ENCODE measurements at places on chromosomes 7 and 10.

- DNase-seq, result no peak
Observed at GRCh38 chr10:35041502-35041879, 48.6 kb downstream of the CUL2 start.

DNA sequence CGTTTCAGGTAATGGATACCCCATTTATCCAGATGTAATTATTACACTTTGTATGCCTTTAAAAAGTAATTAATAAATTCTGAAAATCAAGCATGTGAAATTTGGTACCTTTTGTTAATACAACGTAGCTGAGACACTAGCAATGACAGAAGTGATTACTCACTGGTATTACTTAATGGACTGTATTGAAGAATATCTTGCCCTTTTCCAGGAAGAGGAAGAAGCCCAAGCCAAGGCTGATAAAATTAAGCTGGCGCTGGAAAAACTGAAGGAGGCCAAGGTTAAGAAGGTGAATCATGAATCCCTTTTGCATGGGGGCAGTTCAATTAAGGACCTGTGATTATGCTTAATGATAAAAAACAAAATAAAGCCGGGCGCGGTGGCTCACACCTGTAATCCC, 64.8 kb downstream of the APBB1IP start:
- DNase-seq, result no peak

GRCh38 chr7:81370822-81371221, 399.0 kb downstream of the HGF start:
- DNase-seq, result no peak

GRCh38 chr10:6647811-6648526, 67.9 kb upstream of the PRKCQ start:
- peak; percentile 39 for DNase-seq

DNA sequence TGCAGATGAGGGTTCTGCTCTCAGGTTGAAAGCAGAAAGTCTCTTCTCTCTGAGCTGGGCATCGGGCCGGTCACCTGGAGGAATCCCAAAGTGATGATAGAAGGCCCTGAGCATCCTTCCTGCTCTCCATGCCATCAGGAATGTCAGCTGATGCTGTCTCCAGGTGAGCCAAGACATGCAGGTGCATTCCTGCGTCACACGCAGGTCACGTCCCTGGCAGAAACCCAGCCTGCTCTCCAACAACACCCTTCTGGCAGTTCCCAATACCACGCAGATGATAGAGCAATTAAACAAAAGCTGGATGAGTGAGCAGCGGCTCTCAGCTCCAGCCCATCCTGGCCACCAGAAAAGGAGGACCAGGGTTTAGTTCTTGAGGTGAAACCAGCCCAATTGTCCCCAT, 6.9 kb upstream of the WIPI2 start:
- no peak for DNase-seq

DNA sequence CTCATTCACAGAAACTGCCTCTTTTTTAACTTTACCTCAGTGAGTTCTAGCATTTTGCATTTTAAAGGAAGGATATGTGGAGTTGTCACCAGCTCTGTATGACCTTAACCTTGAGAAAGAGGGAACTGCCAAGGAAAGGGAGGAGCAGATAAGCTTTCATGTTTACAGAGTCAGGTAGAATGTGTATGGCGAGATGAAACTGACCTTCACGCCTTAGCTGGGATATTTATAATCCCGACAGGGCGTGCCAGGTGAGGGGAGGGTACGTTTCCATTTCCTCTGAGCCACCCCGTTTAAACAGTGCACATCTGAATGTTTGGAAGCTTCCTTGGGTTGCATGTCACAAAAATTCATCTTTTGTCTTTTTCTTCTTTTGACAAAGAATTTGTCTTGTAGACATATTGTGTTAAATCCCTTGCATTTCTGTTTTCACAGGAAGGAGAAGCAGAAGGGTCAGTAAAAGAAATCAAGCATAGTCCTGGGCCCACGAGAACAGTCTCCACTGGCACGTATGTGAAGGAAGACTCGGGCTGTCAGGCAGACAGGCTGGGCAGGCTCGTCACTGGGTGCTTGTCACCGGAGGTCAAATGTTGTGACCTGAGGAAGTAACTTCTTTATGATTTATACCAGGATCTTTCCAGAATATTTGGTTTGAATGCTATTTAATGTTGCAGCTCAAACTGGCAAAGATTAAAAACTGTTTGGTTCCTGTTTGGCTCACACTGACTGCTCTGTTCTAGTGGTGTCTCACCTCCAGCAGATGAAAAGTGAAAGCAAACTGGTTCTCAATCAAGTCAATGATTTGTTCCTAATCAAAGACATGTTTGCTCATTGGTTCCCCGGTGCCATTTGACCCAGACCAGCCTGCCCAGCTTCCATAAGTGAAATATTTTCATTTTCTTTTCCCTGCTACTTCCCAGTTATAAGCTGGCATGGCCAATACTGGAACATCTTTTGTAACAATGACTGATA, 16.2 kb downstream of the OPTN start:
- no peak for DNase-seq

DNA sequence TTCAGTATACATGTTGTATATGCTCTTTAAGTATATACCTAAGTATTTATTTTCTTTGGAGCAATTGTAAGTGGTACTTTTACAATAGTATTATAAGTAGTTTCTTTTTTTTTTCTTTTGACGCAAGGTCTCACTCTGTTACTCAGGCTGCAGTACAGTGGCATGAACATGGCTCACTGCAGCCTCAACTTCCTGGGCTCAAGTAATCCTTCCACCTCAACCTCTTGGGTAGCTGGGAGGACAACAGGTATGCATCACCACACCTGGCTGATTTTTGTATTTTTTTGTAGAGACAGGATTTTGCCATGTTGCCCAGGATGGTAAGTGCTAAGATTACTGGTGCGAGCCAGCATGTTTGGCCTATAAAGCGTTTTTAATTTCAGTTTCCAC, 13.7 kb upstream of the CDCA7L start:
- no peak for DNase-seq

GRCh38 chr10:1514681-1515080, 222.6 kb downstream of the ADARB2 start:
- no peak for DNase-seq

- no peak for DNase-seq
Observed at GRCh38 chr7:19116121-19117090, 1.0 kb downstream of the TWIST1 start.

DNA sequence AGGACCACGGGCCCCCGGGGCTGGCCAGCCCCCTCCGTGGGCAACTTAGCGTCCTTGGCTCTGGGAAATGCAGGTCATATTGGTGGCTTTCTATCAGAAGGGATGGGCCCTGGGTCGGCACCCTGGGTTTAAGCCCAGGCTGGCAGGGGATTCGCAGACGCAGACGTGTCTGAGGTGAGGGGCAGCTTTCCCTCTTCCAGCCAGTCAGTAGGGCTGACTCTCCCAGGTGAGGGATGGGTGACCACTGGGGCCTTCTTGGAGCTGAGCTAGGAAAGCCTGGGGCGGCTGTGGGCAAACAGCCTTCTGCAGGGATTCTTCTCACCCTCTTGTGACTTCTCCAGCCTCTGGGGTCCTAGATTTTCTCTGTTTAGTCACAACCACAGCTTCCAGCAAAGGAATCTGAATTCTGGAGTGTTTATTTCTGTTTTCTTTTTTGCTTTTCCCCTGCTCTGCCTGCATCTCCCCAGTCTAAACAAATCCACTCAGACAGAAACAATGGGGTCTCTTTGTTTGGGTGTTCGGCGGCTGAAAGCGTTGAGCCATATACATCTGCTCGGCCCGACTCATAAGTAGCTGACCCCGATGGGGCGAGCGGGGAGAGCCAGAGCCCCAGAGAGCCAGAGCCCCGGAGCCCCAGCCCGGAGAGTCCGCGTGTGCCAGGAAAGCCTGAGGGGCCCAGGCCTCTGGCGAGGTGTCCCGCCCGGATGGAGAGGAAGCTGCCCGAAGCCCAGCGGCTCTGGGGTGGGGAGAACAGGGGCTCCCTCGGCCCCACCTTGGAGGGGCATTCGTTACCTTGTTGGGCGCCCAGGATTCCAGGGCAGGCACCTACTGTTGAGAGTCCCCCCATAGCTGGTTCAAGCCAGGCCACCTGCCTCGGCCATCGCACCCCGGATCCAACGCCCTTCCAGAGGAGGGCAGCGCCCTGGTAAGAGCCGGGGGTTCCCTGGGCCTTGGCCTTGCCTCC, 2.0 kb downstream of the MNX1 start:
- no peak for DNase-seq

GRCh38 chr10:99531696-99532593, 797 bp upstream of the NKX2-3 start:
- DNase-seq, result no peak

GRCh38 chr7:69531050-69531449, 67.2 kb upstream of the AUTS2 start:
- no peak for DNase-seq

GRCh38 chr7:94848531-94848930, 58.9 kb upstream of the PPP1R9A start:
- no peak for DNase-seq

DNA sequence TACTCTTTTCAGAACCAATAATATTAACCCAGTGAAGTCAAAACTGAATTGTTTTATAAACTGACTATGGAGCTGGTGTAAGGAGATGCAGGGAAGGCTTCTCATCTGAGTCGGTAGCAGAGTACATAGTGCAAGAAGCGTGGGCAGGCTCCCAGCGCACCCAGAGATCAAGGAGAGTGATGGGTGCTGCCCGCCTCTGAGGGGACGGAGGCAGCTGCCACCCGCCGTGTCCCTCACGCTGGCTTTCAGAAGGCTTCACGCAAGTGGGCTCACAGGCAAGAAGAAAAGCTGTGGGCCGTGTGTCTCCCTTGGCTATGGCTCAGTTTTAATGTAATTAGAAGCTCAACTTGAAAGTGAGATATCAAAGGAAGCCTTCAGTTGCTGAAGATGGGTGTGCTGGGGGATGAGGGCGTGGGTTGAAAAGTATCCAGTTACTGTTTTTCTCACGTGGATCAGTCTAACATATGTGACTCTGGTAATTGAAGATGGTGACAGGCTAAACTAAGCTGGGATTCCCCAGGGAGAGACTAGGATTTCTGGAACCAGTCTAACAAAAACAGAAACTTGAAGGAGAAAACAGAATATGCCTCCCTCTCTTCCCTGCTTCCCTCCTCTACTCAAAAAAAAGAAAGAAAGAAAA, 159.9 kb downstream of the MGMT start:
- DNase-seq, result no peak

DNA sequence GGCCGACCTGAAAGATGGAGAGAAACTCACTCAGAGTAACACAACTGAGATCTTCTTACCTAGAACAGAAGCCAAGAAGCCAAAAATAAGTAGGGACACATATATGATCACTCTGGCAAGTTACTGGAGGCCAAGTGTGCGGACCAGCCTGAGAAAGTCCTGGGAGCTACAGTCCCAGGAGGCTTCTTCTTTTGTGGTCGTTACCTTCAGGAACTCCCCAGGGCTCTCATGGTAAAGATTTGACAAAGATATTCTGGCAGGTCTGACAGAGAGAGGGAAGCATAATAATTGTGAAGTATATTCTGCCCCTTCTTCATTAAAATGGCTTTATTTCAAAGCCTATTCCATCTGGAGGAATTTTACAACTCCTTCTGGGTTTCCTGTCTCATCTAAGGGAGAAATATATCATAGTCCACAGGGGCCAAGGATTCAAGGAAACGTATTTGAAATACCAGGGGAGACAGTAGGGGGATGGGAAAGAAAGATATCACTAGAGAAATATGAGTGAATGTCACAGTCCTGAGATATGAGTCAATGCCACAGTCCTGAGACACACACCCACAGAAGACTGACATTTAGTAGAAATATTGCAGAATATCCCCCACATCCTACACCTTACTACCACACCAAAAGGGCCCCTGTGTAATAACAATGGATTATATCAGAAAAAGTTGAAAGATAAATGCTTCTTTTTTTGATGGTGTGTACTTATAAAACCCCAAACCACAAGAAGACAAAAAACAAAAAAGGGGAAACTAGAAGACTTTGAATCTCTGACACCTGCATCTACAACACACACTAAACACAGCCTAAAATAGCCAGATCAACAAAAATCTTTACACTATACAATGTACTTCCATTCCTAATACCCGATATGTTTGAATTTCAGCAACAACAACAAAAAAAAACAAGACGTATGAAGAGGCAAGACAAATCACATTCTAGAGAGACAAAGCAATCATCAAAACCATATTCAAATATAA, 594.2 kb upstream of the NRG3 start:
- no peak for DNase-seq

- DNase-seq, result no peak
Observed at GRCh38 chr7:20744954-20745446, 41.7 kb downstream of the SP8 start.

DNA sequence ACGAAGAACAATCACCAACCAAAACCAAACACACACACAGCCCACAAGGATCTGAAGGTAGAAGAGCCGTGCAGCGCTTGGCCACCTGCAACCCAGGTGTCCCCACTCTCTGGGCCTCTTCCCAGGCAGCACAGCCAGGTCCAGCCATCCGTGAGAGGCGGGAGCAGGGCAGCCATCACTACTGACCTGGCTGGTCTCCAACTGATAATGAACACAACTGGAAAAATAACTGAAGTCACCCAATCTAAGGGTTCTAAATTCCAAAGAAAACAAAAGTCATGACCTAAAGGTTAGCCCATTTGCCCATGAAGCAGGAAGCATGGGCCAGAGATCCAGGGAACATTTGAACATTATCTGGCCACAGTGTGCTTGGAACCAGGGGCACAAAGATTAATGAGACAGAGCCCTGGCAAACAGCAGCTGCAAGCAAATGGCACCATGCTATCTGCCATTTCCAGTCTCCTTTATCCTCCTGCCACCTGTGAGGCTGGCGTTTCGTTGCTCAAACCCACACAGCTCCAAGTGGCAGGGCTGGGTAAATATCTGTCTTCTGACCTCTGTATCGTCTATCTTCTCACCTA, 207.9 kb downstream of the TNS3 start:
- no peak for DNase-seq

GRCh38 chr10:83982812-83983211, 156.5 kb upstream of the GHITM start:
- no peak for DNase-seq

- no peak for DNase-seq
Observed at GRCh38 chr10:113073549-113074189, 123.6 kb downstream of the TCF7L2 start.

- no peak for DNase-seq
Observed at GRCh38 chr7:35355199-35355598, 101.3 kb upstream of the TBX20 start.

GRCh38 chr7:101624246-101625001, 4.7 kb downstream of the MYL10 start:
- no peak for DNase-seq

- DNase-seq, result no peak
Observed at GRCh38 chr7:106448346-106448991, 163.7 kb upstream of the NAMPT start.

DNA sequence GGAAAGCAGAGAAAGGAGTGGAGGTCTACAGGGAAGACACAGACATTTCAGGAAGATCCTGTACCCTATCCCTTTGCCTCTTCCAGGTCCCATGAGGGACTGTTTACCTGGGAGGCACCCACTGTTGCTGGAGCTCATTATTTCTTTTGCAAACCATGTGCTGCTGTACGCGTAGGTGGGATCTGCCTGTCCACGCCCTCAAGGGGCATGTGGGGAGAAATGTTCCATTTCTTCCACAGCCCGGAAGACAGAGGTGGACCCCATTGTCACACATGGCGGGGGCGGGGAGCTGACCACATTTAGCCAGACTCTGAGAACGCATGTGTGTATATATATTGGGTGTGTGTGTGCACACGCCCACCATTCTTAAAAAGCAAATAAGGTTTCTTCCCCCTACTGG, 2.0 kb downstream of the PLXNA4 start:
- DNase-seq, result no peak

GRCh38 chr10:125154529-125154928, 5.8 kb downstream of the CTBP2 start:
- DNase-seq, result no peak

GRCh38 chr7:29883462-29884398, 77.4 kb downstream of the WIPF3 start:
- DNase-seq, result no peak

Measured in activated CD8-positive, alpha-beta memory T cell treated with anti-CD3 and anti-CD28 coated beads for 48 hours (primary cell).